ENCODE measurements at places on chromosomes 2 and 18.

- DNase-seq = no peak
These were observed 65.1 kb upstream of the ACSL3 start for GRCh38 chr2:222795450-222796357.

DNA sequence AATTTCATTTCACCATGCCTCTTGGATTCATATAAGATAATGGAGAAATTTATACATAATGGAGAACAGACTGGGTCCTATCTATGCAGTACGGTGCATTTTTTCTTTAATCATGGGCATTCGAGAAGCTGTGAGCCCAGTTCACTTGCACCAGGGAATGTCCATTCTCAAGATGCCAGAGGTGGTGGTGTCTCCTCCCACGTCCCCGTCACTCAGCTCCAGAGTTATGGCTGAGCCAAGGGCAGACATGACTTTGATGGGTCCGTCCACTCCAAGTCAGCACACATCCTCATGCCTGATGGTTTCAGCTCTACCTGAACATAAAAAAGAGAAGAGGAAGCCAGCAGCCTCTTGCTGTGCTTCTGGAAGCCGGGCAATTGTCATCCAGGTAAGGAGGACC lies 42.1 kb upstream of the CREG2 start:
- DNase-seq = no peak

GRCh38 chr2:72136933-72137497 lies 10.6 kb downstream of the CYP26B1 start:
- DNase-seq = no peak

DNA sequence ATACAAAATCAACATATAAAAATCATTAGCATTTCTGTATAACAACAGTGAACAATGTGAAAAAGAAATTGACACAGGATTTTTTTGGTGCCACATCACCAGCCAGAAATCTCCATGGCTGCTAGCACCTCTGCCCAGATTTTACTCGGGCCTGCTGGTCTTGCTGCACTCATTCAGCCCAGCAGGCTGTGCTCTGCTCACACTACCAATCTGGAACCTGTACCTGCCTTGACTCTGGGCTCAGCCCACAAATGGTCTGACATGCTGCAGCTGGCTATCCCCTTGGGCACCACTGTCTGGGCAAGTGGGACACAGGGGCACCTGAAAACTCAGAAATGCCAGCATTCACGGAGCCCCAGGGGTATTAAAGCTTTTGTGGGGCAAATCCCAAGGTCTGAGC lies 392.5 kb upstream of the NRXN1 start:
- no peak for DNase-seq

GRCh38 chr2:39851651-39852110 lies 72.6 kb upstream of the THUMPD2 start:
- no peak for DNase-seq

DNA sequence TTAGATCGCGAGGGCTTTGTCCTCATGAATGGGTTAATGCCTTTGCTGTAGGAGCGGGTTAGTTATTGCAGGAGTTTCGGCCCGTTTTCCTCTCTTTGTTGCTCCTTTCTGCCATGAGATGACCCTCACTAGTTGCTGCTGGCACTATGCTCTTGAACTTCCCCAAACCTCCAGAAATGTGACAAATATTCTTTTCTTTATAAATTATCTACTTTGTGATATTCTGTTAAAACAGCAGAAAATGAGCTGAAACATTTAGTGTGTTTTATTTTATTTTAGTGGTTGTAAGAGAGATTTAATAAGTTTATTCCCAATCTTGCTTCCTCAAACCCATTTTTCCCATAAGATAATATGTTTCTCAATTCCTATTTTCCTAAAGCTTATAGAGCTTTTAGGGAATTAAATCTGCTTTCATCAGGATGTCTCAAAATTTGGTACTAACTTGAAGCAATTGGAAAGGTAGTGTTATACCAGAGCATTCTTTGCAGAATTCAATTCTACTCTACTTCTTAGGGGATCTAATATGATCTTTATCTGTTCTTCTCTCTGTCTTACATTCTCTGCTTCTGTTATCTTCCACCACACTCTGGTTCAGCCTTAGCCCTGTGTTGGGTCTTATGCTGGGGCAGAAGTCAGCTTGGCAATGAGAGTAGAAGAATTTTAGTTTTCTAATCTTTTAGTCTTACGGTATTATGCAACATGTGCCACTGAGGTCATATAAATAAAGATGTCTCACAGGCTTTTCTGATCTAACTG lies 23.1 kb downstream of the DDX1 start:
- DNase-seq = no peak

DNA sequence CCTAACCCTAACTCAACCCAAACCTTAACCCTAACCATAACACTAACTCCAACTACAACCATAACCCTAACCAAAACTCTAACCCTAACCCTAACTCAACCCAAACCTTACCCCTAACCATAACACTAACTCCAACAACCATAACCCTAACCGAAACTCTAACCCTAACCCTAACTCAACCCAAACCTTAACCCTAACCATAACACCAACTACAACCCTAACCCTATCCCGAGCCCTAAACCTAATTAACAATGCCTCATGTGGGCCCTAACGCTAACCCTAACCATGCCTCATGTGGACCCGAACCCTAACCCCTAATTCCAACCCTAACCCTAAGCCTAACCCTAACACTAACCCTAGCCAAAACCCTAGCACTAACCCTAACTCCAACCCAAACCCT lies 11.5 kb upstream of the GPR35 start:
- no peak for DNase-seq

- DNase-seq = no peak
These were observed 531.1 kb downstream of the PARD3B start for GRCh38 chr2:205076405-205076804.

DNA sequence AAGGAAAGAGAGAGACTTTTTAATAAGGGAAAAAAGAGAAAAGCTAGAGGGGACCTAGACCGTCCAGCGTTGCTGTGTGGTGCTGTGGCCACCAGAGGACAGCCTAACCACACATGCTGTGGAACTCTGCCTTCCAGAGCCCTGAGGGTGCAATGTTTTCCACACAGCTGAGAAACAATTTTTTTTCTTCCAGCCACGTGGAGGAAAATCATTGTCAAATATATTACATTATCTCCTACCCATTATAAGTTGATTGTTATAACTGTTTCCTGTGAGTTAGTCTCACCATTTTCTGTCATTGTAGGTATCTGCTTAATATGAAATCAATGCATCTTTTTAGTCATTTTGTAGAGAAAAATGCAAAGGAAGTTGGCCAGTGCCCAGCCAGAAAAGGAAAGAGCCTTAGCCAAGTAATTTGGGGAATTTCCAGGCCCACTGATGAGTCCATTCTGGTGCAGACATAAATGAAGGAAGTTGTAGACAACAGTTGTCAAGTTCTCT lies 5.9 kb upstream of the MRPL19 start:
- DNase-seq = peak; percentile 39

GRCh38 chr18:51171223-51171622 lies 26.3 kb downstream of the MEX3C start:
- no peak for DNase-seq

- DNase-seq = no peak
These were observed 126.7 kb downstream of the THADA start for GRCh38 chr2:43469094-43469493.

DNA sequence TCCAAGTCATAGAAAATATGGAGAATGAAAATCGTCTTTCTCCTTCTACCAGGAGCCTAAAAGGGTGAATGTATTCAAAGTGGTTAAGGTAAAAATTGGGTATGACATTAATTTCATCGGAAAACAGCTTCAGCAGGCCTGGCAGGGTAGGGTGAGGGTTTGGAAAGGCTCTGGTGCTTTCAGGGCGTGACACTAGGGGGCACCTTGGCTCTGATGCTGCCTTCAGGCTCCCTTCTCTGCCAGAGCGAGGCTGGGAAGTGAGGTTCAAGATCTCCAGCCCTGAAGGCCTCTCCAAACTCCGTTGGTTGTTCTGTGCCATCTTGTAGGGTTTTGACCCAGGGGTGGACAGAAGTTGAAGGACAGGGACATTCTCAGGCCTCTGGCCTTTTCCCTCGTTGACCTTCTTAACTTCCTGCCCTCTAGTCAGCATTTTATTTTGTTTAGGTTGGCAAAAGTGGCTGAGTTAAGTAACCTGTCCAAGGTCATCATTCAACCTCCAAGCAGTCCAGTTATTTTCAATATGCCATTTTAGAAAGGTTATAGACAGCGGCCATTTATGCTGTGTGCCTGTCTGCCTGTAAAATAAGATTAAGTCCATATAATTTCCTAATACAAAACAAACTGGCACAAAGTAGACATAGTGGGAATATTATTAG lies 40.3 kb downstream of the EML6 start:
- no peak for DNase-seq

DNA sequence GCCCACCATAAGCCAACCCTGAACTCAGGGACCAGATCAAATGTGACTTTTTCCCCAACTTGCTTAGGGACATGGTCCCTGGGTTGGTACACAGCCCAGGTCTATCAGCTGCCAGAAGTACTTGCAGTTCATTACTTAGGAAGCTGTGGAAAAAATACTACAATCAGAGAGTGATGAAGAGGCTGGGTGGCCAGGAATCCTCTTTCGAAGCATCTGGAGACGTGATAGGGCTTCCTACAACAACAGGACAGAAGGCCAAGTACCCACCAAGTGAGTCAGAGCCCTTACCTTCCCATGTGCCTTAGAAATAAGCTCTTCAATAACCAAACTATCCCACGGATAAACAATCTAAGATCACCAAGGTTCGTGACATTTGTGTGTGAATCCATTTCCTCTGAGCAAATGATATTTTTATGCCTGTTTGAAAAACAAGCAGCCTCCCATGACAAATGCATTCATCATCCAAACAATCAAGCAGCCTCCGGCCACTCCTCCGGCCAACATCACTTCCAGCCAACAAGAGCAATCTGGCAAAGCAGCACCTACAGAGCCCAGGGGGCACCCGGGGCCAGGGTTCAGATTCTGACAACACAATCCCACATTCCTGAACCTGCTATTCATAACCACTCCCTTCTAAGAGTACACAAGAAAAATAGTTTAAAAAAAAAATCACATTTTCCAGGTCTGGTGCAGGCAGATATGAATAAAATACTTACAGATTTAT lies 26.4 kb downstream of the TBC1D8 start:
- no peak for DNase-seq

DNA sequence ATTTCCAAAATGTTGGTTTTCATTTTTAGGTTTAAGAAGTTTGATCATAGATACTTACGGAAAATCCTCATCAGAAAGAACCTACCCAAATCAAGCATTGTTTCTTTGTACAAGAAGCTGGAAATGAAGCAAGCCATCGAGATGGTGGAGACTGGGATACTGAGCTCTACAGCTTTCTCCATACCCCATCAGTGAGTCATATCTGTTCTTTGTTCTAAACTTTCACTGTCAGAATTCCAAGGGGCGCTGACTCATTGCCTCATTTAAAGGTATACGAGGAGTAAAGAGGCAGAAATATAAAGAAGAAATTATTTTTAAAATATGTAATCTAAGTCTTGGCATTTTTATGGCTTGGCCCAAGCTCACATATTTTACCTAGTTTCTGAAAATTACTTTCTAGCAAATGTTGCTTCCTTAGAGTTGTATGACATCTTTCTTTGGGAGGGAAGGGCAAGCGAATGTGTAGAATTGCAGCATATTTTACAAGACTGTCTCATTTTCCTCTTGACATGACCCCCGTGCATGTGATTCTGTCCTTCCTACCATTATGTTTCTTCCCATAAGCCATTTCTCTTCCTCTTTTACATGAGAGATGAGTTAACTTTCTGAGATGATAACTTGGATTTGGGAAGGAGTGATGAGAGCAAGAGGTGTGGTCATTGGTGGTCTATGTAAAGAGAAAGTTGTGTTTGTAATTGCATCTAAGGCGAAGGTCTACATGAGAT lies 41.2 kb downstream of the SLC9A4 start:
- DNase-seq = no peak

DNA sequence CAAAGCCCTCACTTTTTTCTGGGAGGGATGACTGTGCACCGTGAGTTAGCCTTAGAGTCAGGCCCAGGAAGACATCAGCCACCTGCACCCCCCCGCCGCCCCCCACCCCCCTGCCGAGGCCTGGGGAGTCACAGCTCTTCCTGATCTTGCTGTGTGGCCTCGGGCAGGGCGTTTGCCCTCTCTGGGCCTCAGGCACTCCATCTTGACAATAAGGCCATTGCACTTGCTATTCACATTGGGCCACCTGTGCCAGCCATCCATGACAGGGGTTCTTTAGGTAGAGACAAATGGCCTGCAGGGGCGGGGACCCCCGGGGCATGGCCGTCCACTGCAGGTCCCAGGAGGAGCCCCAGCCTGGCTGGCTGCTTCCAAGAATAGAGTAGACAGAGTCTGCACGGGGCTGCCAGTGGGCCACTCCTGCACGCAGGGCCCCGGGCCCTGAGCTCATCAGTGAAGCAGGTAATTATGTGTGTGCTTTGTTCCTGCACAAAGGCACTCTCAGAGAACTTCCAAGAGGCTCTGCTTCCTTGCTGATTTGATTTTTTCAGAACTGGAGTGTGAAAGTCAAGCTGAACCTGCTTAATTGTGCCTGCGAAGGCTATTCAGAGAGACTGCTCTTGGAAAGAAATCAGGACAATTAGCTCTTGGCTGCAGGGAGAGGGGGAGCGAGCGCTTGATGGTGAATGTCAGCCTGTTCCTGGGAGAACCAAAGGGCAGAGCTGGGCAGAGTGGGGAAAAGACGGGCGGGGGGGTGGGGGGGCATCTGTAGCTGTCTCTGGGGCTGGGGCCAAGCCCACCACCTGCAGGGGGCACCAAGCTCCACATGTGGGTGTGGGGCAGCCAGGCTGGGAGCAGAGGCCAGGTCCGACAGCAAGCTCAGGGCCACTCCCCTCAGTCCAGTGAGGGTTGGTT lies 40.3 kb downstream of the RRM2 start:
- no peak for DNase-seq

GRCh38 chr2:105629634-105630033 lies 115.1 kb upstream of the NCK2 start:
- DNase-seq = no peak

- DNase-seq = no peak
These were observed 53.6 kb upstream of the SLC14A1 start for GRCh38 chr18:45670281-45670962.

GRCh38 chr2:204171432-204172144 lies 235.0 kb downstream of the ICOS start:
- DNase-seq = no peak

- DNase-seq = no peak
These were observed 121.6 kb downstream of the GALNT1 start for GRCh38 chr18:35703043-35703688.

DNA sequence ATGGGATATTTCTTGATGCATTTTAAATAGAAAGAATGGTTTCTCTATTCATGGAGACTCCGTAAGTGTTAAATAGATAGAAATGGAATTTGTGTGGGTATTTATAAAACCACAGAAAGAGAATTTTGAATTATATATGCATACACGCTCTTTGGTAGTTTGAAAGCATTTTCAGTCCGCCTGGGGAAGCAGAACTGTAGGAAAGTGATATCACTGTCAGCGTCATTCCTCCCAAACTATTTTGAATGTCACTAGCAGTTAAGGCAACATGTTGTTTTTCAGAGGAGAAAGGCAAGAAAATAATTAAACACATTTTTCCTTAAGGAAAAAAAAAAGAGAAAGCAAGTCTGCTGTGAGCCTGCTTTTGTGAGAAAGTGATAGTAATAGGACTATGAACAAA lies 8.7 kb upstream of the ERMN start:
- DNase-seq = no peak

All from GDM1 (cell line).